ENCODE measurements at places on chromosomes 5 and 9.

- DNase-seq = peak; percentile 10
Measured at GRCh38 chr9:134059661-134060395, 8.0 kb downstream of the BRD3 start.

- DNase-seq = no peak
Measured at GRCh38 chr5:36728697-36729543, 122.5 kb downstream of the SLC1A3 start.

DNA sequence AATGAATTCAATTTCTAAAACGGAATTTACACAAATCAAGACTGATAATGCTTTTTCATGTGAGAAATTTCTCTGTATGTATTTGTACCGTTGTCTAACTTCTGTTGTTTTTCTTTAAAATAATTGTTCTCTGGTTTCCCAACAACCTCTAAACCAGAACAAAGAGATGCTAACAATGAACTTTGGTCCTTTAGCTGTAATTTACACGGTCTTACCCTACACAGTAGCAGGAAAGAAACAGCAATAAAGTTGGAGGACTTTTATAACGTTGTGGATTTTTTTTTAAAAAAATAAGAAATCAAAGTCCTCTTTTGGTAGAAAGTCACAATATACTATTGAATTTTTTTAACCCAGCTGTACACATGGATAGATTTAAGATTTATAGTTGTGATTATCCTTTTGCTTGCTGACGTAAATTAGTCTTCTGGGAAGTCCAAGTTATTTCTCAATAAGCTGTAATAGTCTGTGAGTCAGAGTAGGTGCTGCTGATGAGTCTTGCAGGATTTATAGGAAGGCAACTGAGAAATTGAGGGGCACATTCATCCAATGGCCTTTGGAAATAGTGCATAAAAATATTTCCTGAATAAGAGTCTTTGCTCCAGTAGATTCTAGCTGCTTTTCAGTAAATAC is 76.8 kb upstream of the PCSK1 start:
- DNase-seq = no peak

DNA sequence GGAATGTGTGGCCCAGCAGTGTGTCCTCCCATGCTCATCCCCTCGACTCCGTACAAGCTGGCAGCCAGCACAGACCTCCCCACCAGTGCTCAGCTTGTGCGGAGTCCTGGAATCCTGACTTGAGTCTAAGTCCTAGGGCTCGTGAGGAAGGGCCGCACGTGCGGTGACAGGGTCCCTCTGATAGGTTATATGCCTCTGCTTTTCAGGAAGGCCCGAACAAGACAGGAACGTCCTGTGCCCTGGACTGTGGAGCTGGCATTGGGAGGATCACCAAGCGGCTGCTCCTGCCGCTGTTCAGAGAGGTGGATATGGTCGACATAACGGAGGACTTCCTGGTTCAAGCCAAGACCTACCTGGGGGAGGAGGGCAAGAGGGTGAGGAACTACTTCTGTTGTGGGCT is 7.9 kb downstream of the NTMT1 start:
- no peak for DNase-seq

DNA sequence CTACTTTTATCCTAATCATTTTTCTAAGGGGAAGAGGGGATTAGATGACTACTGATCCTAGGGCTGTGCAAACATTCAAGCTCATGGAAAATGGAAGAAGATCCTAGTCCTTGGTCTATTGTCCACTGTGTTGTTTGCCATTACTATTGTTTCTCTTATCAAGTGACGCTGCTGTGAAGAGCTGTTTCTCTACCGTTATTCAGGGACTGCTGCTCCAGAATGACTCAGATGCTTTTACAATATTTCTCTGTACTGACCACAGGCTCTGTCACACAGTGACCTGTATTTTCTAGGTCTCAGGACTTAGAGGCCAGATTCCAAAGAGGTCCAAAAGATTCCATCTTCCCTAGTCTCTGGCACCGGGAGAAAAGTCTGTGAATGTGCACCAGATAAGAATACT is 159.5 kb upstream of the CHD1 start:
- DNase-seq = no peak

DNA sequence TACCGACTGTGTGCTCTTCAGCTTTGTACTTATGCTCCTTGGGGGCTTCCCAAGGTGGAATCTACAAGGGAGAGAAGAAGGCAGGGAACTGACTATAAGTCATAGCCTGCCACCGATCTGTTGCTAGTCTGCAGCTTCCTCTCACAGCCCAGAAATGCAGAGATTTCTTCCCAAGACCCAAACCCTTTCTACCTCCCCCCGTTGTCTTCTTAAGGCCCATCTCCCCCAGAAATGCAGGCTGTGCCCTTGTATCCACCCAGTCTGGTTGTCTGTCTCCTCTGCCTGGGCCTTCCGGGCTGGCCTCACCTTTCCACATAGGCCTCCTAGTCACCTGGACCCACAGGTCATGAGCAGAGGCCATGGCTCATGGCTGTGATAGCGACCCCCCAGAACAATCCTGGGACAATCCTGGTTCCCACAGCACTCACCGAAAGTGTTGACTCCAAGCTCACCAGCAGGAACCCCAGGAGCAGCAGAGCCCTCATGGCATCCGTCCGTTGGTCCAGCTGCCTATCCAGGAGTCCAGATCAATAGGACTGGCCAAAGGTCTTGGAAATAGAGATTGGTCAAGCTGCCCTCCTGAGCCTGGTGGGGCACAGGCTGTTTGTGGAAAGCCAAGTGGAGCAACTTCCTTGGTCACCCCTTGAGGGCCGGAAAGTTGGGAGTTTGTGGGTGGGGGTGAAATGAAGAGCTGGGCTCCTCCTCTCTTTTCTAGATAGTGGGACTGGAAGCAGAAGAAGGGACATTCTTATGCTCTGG is at the start of gene F12:
Gene F12, minus strand, starts transcription at position 522 of the 759 bp plus-strand sequence. Its CDS starts 37 bp downstream, at position 485.
- DNase-seq = no peak

GRCh38 chr5:168332042-168332441 is 40.6 kb downstream of the WWC1 start:
- DNase-seq = no peak

DNA sequence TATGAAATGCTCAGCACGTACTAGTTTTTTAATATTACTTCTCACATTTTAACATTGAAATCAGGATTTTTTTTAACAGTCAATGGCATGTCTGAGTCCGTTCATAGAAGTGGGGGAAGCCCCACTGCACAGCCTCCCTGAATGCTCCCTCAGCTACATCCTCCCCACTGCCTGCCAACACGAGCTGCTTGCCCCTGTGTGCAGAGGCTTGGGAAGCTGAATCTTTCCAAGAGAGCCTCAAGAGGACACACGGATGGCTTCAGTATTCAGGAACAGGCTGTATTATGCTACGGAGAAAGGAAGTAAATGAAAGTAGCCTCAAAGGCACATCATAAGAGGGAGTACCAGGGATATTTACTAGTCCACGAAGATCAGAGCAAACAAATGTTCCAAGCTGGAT is 248.7 kb downstream of the SPOCK1 start:
- no peak for DNase-seq

DNA sequence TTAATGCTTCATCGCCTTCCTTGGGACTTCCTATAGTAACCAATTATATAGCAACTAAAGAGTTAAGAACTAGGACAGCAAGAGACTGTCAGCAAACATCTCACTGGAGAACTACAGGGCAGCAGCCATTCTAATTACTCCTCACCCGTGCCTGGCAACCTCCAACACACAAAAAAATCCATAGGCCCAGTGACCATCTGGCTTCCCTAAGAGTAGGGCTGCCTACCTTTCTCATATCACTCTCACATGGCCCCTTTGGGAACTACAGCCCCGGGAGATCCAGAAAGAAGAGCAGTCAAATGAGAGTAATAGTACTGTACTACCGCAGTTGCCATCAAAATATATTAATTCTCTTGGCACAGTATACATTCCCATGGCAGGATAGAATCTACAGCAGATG is 5.7 kb downstream of the DCAF10 start:
- DNase-seq = peak; percentile 19

- no peak for DNase-seq
Measured at GRCh38 chr5:41968153-41968723, 43.2 kb downstream of the FBXO4 start.
